NCI-H2081 treated with DMSO at 0.1 percent for 48 hours (cell line): ENCODE measurements at places on chromosomes 2 and 18.

DNA sequence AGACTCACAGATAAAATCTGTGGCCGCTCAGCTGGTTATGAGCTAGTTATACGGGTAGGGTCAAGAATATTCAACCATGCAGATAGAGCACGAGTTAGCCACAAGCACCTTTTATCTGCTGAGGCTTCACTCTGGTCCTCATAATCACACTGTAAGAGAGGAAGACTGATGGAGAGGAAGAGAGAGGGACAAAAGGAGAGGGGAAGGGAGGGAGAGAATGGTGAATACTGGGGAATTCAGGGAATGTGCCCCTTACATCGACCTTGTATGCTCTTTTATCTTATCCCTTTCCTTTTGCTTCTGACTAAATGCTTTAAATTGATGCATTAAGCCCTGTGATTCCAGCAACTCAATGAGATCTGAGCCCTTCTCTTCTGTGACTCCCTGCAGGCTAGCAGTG is 333.1 kb downstream of the DSEL start:
- DNase-seq: no peak

DNA sequence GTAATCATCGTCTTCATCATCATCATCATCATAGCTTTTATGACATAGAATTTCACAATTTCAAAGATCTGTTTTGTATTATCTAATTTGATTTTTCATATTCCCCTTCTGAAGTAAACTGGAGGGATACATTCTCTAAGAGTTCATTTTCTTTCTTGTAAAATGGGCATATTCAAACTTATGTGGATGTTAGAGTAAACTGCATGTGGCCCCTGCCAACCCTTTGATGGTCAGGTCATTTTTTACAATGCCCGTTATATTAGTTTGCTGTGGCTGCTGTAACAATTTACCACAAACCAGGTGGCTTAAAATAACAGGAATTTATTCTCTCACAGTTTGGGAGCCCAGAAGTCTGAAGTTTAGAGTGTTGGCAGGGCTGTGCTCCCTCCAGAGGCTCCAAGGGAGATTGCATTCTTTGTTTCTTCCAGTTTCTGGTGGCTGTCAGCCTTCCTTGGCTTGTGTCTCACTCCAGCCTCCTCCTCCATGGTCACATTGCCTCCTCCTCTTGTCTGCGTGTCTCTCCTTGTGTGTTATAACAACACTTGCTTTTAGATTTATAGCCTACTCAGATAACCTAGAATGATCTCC is 127.5 kb upstream of the MMADHC start:
- no peak for DNase-seq

DNA sequence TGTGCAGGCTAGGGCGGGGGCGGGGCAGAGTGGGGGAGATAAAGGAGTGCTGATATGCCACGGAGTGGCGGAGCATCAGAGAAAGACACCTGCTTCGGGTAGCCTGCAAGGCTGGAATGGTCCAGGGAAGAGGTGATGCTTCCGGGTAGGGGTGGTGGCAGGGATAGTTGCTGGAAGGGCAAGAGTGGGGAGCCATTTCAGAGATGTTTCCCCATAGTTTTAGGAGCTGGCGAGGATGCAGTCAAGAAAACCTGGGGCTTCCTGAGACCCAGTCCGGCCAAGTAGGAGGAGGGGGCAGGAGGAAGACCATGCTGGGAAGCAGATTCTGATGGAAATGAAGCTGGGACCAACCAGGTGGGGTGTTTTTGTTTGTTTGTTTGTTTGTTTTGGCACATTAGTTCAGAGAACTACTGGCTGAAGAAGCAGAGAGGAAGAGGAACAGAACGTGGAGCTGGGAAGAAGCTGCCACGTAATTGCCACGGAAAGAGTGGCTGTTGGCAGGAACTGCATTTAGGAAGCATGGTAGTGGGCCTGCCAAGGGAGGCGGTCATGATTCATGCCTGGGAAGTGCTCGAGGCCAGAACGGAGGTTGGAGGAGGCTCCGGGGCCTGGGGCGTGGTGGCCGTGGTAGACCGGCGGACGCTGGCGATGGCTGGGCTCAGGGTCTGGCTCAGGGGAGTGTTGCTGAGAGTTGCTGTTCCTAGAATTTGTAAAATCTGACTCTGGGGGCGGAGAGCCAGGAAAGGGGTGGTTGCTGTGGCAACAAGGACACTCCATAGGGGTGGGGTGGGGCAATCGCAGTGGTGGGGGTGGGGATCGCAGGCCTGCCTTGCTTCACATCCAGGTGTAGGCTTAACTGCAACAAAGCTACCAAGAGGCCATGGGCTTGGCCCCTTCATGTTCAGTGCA is 8.6 kb upstream of the INPP5D start:
- DNase-seq: no peak

GRCh38 chr18:50662177-50662576 is 102.3 kb downstream of the MAPK4 start:
- no peak for DNase-seq

DNA sequence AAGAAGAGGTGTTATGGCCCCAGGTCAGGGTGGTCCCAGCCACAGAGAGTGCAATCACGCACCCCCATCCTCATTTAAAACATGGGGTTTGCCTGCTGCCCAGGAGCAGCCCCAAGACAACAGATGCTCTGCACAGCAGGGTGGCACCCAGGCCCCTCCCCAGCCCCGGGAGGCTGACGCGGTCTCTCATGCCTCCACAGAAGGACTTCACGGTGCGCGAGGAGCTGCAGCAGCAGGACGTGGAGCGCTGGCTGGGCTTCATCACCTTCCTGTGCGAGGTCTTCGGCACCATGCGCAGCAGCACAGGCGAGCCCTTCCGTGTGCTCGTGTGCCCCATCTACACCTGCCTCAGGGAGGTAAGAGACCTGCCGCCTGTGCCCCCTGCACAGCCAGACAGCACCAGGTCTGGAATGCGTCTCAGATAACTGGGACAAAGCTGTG is 133.7 kb downstream of the SMAD7 start:
- DNase-seq: no peak

GRCh38 chr18:4074647-4075046 is 380.5 kb downstream of the DLGAP1 start:
- no peak for DNase-seq

GRCh38 chr18:9453283-9453682 is 22.0 kb upstream of the RALBP1 start:
- no peak for DNase-seq

GRCh38 chr18:70523035-70523791 is 234.4 kb downstream of the SOCS6 start:
- peak; percentile 92 for DNase-seq

DNA sequence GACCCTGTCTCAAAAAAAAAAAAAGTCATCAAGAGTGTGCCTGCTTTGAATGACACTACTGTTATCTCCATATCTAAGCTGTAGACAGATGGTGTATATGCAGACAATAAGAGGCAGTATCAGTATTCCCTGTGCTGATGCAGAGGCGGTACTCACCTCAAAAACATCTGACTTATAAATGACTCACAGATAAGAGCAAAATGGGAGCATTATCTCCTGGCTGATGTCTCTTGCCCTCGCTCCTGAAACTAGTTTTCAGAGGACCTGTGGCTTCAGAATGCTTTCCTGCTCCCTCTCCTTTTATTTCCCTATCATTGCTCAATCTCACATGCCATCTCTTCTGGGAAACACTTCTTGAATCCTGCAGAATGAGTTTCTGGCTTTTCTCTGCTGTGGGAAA is 289.6 kb downstream of the PTPRM start:
- no peak for DNase-seq

- no peak for DNase-seq
These were observed 182.8 kb downstream of the NBAS start for GRCh38 chr2:15378148-15378908.

GRCh38 chr2:110904116-110904778 is 171.9 kb downstream of the ACOXL start:
- no peak for DNase-seq

- peak; percentile 94 for DNase-seq
These were observed at the start of gene SIX2 for GRCh38 chr2:45009303-45009927. TSS of gene SIX2 (minus strand) at chr2:45009452. CDS start at chr2:45009110, 342 bp downstream.

DNA sequence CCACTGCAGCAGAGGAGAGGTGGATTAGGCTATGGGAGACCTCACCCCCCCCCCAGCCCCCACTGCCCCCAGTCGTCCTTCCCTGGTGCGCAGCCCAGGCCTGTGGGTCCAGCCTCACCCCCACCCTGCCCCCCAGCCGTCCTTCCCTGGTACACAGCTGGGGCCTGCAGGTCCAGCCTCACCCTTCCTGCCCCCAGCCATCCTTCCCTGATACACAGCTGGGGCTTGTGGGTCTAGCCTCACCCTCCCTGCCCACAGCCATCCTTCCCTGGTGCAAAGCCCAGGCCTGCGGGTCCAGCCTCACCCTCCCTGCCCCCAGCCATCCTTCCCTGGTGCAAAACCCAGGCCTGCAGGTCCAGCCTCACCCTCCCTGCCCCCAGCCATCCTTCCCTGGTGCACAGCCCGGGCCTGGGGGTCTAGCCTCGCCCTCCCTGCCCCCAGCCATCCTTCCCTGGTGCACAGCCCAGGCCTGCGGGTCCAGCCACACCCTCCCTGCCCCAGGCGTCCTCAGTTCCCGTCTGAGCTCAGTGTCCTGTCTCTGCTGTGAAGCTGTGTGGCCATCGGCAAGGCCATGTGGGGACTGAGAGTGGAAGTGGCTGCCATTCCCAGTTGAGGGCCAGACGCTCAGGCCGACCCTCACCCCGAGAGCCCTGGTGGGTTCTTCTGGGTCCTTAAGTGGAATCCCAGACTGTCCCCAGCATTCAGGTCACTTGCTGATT is 86.8 kb upstream of the SNTG2 start:
- DNase-seq: no peak

- DNase-seq: no peak
These were observed 1088.9 kb upstream of the PIK3C3 start for GRCh38 chr18:40866013-40866645.

DNA sequence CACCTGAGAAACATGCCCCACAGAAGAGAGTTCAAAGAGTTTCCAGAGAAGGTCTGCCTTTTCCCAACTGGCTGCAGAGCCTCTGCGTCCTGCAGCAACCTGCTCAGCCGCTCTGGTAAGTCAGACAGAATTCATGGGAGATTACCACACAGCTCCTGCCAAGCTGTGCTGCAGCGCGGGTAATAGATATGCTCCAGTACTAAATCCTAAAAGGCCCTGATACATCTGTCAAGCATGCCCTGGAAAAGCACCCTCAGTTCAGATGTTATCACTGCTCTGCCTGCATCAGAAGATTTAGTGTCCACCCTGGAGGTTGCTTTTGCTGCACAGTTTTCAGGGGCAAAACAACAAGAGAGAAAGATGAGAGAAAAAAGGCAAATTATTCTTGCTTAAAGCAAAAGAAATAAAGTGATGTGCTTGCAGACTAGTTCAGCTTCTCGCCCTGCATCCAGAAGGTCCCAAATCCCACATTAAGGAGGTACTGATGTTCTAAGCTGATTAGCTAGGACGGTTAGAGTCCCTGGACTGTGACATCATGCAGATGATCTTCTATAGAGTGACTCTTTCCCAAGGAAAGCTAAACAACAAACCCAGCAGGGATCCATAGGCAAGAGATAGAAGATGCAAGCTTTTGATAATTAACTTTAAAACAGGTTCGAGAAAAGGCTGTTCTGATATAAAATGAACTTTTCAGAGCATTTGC is 488.6 kb downstream of the BCL11A start:
- DNase-seq: no peak

DNA sequence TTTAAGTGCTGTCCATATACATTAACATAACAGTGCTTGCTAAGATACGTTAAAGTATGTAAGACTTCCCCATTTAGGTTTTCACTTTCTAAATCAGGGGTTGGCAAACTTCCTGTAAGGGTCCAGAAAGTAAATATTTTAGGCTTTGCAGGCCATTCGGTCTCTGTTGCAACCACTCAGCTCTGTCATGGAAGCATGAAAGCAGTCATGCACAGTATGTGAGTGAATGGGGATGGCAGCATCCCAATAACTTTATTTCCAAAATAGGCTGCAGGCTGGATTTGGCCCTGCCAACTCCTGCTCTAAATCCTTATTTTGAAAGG is 128.7 kb downstream of the PLA2R1 start:
- no peak for DNase-seq

DNA sequence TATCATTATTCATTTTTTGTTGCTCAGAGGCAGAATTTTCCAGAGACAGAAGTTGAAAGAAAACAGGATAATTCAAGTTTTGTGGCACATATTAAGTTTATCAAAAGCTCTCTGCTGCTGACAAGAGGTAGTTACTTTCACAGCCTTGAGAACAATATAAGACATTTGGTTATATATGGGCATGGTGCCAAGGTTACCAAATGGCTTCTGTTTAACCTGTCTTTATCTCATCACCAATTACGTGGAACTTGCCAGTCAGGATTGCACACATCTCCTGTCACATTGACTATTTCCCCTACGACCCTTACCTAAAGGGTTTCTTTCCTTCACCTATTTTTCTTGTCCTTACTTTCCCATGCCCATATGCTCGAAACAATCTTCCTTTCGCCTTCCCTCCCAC is 35.9 kb downstream of the KLF7 start:
- no peak for DNase-seq

DNA sequence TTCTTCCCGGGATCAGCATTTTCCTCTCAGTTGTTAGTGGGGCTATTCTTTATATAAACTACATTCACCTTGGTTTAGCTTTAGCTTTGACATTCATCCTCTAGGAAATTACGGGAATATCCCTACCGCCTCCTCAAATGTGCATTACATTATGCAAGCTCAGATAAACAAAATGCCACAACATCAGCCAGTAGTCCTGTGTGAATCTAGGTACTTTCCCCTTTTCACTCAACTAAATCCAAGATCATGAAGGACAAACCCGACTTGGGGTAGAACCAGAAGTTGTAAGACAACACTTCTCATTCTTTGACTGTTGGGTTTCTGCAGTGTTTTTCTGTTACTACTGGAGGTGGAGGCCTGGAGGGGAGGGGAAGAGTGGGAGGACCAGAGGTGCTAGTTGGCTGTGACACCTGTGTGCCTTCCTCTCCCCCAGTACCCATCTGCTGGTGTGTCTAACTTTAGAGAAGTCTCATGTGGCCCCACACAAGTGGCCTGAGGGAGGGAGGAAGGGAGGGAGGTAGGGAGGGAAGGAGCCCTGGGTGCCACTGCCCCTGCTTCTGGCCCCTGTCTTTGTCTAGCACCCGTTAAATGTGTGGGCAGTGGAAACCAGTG is 84.8 kb upstream of the BCL2L11 start:
- no peak for DNase-seq

DNA sequence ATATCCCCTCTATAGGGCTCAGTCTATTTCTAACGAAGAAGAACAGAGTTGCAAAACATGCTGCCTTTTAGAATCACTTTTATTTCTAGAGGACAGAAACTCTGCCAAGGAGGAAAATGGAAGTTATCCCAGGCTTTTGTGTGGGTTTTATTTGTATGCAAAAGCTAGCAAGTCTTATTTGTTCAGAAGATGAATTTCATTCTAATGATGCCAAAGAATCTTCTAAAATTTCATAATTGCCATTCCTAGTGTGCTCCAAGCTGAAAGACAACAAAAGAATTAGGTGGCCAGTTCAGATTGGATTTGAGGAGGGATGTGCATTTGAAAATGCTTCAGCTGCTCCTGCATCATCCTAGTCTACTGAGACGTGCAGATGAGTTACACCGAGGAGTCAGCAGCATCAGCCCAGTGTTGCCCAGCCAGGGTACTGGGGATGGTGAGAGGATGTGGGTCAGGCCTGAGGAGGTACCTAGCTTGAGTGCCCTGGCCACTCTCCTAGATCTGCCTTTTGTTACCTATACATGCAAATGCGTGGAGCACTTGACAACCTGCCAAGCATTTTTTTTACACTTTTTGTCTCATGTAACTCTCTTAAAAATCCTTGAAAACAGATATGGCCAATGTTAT is 80.1 kb downstream of the KCNS3 start:
- no peak for DNase-seq

- DNase-seq: no peak
These were observed 589.8 kb upstream of the CDH2 start for GRCh38 chr18:28766721-28767120.
